ENCODE measurements at places on chromosomes 5 and 9.

DNA sequence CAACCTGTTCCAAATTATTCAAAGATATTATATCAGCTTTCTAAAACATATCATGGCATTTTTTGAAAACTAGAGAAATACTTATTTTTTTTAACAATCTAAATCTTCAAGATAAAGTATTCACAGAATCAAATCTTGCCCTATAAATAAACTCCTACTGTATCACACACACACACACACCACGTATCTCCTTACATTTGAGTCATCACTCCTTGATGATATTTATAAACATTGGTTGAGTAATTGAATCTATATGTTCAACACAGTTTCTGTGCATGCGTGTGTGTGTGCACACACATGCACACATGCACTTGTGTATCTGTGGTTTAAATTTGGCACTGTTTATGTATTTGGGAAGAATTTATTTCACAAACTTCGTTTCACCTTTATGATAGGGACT is 1716.4 kb downstream of the EFNA5 start:
- DNase-seq, result no peak

- DNase-seq, result no peak
Observed at GRCh38 chr5:104352954-104353353, 790.4 kb upstream of the NUDT12 start.

DNA sequence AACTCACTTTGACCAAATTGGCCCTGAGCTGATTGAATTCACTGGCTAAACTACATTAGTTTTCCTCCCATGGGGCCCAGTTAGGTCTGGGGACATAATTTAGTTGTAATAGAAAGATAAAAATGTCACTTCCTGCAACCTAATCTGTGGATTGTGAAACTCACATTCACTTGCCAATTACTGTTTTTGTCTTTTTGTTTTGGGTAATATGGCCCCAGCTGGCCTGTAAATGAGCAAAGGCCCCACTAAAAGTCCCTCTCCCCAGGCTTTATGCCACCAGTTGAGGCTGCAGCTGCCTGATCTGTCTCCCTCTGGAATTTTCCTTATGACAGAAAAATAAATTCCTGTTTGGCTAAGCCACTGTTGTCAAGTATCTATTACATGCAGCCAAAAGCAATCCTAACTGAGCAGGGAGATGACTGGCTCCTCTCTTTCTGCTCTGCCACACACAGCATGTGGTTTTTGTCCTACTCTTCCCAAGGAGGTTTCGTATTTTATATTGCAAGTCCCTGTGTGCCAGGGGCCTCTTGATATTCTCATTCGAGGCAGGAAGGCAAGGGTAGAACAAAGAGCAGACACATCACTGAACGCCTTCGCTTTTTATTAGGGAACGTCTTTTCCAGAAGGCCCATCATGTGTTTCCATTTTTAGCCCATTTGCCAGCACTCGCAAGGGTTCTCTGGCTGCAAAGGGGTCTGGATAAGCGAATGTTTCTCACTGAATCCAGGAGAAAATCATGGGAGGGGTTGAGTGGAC is 24.1 kb upstream of the SLC25A48 start:
- no peak for DNase-seq

GRCh38 chr9:113520109-113520642 is 56.6 kb downstream of the RGS3 start:
- DNase-seq, result peak; percentile 81

- DNase-seq, result no peak
Observed at GRCh38 chr5:170791325-170791954, 7.9 kb downstream of the GABRP start.

- DNase-seq, result no peak
Observed at GRCh38 chr9:124392871-124393460, 22.3 kb downstream of the PSMB7 start.

DNA sequence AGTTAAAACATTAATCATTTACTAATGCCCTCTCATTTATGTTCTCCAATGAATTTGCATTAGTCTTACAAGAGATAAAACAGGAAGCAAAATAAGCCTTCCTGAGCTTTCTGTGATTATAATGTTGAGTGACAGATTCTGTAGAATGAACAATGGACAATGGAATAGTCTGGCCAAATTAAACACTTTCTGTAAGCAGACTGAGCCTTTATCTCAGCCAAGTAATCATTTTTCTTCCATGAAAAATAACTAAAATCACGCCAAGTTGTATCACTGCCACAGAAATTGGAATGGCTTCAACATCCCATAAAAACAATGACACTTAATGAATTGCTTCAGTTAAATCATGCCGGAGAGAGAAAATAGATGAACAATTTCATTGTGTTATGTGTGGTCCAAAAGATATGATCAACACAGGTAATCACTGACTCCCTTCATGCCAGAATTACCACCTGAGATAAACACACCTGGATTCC is 63.0 kb downstream of the TSSK1B start:
- no peak for DNase-seq

DNA sequence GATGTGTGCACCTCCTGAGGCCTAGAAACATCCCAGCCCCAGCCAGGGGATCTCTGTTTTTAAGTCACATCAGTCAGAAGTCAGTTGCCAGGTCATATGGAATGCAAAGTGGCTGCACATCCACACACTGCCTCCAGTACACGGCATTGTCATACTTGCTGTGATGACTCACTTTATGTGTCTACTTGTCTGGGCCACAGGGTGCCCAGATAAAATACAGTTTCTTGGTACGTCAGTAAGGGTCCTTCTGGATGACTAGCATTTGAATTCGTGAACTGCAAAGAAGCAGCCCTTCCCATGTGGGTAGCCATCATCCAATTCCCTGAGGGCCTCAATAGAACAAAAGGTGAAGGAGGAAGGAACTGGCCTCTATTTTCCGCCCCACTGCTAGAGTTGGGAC is 27.7 kb downstream of the AUH start:
- no peak for DNase-seq

GRCh38 chr5:117638581-117638980 is 1064.0 kb upstream of the SEMA6A start:
- no peak for DNase-seq

DNA sequence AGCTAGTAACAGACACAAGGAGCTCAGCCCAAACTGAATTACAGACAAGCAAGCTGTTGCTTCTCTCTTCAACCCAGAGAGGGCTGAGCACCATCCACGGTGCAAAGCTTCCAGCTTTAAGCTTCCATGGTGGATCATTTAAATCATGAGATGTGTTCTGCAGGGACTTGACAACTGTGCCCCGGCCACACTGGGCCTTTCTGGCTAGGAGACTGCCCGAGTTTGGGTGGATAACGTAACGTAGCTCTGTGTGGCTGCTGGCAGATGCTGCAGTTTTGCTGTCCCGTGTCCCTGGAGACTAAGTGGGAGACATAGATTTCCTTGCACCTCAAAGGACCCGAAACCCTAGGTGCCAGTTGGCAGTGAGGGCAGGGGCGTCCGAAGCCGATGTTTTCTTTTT is 234.0 kb downstream of the IRX2 start:
- DNase-seq, result no peak

DNA sequence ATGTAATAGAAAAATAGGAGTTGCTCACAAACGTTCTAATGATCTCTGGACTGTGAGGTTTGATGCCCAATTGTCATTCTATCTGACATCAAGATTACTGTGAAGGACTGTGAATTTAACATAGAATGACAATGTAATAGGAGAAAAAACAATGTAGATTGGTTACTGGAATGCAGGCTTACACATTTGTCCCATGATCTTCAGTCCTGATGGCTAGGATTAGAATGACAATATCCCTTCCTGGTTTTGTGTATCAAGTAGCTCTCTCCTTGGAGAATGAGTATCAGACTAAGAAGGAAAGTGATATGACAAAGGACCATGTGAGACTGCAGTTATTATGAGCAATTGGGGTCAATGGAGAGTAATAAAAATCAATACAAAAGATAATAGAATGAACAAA is 862.2 kb upstream of the C9orf72 start:
- no peak for DNase-seq

DNA sequence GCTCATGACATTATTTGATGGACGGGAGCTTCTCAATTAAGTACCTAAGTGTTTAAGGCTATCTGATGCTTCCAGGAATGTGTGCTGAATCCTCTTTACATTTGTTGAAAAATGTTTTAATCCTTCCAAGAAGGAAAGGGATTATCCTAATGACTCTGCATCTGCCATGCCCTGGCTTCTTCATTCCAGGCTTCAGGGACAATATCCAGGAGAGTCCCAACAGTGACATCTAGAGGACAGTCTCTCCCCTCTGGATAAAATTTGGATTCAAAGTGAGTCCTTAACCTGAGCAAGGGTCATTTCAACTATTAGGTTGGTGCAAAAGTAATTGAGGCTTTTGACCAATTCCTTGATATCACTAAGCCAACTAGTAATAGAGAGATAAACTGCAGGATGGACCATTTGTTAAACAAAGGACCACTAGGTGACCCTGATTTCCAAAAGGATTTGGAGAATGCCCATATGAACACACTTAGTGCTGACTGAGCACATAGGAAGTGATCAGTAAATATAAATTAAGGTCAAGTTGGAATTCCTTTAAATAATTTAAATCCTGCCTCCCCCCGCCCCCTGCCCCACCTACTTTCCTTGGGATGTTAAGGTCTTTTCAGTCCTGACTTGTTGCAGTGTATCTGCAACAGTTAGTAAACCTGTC is 19.1 kb downstream of the TNFSF8 start:
- DNase-seq, result no peak

DNA sequence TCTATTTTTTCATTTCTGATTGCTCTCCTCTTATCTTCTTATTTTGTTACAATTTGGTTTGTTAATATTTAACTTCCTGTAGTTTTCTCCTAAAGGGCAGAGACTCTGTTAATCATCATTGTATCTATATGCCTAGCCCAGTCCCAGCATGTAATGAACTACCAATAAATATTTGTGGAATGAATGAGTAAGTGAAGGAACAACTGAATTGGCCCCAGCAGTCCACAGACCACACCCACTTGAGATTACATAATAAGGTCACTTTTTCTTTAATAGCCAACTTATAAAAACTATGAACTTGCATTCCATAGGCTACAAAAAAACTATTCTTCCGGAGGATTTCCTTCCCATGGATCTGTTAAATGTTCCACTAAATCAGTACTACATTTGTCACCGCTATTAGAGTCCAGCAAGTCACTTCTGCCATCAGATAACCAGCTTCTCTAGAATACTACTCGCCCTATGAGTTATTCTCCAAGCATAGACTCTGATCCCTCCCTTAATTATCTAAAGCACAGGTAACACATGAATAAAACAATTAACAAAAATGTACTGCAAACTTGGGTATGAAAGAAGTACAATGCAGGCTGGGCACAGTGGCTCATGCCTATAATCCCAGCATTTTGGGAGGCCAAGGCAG is 27.5 kb upstream of the TNPO1 start:
- DNase-seq, result no peak

Data from natural killer cell treated with Interleukin-12 subunit alpha and Interleukin-12 subunit beta and Interleukin-15 and Interleukin-18, amount 100 ng/mL, for 72 hours (primary cell).